Activated effector memory CD4-positive, alpha-beta T cell treated with Interleukin-2 at 50 U/mL for 16 hours (primary cell): ENCODE measurements at places on chromosomes 1 and 21.

DNA sequence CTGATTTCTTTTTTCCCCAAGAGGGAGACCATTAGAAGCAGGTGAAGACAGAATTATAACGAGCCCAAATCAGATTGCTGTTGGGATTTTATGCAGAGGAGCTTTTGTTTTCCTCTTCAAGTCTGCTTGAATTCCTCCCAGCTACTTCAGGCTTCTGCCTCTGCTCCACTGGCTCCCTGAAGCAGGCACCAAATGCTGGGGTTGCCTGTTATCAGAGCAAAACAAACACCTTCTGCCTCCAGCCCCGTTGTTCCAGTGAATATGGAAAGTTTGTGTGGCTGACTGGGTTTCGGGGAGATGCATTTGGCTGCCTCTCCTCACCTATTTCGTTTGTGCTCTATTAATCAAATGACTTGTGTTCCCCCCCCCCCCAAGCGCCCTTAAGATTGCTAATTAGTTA lies 209.2 kb downstream of the URB2 start:
- DNase-seq: no peak

GRCh38 chr1:7159116-7159781 lies 374.0 kb downstream of the CAMTA1 start:
- DNase-seq: no peak

GRCh38 chr21:43911015-43911934 lies 46.3 kb downstream of the AGPAT3 start:
- no peak for DNase-seq

DNA sequence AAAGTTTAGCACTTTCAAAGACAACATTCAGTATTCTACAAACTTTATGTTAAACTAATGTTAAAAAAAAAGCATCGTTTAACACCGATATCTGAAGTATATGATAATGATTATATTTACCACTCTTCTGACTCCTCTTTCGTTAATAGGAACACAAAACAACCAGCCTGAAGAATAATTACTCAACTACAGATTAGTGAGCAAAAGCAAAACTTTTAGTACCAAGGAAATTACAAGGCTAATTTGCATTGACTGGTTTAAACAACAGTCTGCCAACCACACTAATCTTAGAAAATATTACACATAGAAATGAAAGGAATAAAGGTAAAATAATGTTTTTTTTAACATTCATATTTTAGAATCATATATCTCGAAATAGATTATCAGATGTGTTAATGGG lies 500.7 kb downstream of the LMO4 start:
- no peak for DNase-seq

DNA sequence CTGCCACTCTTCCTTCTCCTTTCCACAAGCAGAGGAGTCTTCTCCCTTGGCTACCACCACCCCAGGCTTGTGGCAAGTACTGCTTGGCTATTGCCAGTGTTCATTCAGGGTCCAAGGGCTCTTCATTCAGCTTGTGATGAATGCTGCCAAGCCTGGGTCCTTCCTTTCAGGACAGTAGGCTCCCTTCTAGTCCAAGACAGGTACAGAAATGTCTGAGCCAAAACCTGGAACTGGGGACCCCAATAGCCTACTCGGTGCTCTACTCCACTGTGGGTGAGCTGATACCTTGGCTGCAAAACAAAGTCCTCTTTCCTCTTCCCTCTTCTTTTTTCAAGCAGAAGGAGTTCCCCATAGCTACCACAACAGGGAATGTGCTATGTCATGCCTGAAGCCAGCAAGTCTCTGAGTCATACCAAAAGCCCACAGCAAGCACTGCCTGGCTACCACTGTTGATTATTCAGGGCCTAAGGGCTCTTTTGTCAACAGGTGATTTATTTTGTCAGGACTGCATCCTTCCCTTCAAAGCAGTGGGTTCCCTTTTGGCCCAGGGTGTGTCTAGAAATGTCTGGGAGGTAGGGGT lies 268.9 kb downstream of the HHAT start:
- no peak for DNase-seq

- DNase-seq: no peak
Measured at GRCh38 chr1:156050376-156050775, 3.2 kb downstream of the UBQLN4 start.

DNA sequence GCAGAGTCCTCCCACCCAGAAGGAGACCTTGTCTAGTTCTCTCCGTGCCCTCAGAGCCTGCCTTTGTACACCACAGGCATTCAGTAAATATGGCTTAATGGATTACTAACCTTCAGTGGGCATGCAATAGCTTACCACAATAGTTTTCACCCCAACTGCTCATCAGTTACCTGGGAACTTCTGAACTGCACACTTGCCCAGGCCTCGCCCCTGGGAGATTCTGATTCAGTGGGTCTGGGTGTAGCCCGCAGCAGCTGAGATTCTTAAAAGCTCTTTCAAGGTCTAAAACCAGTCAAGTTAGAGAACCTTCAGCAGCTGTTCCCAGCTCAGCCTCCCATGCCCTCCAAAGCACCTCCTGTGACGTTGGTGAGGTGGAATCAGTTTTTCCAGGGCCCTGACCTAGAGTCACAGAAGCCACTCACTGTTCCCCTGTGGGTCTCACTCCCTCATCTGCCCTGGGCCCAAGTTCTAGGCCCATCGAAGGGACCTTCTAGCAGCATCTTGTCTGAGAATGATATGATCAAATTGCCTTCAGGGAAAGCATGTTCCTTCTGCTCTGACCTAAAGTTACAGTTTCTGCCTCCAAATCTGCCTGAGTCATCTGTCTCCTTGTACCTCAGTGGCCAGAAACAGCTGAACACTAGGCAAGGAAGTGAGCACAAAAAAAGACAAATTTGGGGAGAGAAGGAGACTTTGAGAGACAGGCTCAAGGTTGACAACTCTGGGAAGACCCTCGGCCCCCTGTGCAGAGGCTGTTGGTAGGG lies 10.8 kb downstream of the ASAP3 start:
- no peak for DNase-seq

- DNase-seq: no peak
Measured at GRCh38 chr1:228306275-228307217, 98.7 kb downstream of the OBSCN start.

DNA sequence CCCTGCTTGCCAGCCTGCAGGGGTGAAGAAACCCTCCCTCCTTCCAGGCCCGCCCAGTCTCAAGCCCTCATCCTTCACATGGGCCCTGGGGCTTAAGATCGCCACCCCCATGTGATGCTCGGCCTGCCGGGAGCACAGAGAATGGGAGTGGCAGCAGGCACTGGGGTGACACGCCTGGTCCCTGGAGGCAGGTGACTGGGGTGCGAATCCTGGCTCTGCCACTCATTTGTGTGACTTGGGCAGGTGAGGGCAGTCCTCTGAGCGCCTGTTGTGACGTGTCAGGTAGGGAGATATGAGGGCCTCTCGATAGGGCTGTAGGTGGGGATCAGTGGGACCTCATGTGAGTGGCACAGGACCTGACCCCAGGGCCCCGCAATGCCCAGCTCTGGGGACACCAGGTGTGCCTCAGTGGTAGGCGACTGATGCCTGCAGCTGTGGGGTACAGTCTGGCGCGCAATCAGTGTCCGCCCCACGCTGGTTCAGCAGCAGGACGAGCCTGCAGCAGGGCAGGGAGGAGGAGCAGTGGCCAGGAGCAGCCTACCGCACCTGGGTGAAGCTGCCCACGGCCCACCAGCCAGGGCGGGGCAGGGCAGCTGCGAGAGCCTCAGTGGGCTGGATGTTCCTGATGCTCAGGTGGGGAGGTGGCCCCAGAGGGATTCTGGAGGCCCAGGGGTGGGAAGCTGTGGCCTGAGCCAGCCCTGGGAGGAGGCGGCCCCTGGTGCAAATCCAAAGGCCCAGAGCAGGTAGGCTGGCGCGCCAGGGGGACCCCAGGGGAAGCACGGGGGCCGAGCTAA lies 6.2 kb downstream of the SH2D5 start:
- no peak for DNase-seq

- DNase-seq: no peak
Measured at GRCh38 chr1:213605732-213606131, 382.0 kb upstream of the PROX1 start.

GRCh38 chr1:111422546-111423391 lies 4.8 kb downstream of the OVGP1 start:
- no peak for DNase-seq

DNA sequence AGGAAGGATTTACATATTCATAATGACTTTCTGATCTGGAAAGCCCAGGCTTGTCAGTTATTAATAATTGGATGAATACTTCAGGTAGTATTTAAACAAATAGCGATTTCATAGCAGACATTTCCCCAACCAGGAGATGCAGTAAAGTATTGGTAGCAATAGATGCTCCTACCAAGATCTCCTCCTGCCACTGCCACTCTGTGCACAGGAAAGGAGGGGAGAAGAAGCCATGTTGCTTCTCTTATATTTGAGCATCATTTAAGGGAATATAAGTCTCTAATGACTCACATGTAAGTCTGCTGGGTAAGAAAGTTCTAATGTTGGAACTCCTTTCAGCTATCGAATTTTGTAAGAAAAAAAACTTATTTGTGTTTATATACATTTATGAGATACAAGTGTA lies 420 bp upstream of the IFI16 start:
- no peak for DNase-seq

DNA sequence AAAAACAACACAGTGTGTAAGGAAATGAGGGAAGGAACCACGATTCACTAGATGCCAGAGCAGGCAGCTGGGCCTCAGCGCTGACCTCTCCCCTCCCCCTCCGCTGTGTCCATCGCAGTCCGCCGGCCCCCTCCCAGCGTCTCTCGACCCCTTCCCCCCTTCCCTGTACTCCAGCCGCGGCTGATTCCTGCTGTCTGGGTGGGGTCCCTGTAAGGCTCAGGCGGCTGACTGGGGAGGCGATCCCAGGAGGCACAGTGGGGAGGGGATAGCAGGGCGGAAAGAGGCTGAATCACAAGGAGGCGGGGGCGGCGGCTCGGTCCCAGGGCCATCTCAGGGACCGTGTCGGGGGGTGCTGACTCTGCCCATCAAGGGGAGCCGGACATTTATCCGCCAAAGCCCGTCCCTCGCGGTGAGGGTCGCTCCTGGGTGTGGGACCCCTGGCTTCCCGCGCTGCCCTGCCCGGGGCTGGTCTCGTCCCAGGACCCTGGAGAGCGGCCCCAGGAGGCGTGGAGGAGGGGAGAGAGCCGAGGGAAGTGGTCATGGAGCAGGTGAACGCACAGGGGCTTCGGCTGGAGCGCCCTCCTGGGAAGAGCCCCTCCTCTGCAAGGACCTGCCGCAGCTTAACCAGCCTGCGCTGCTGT lies 241.9 kb downstream of the PTPRU start:
- DNase-seq: no peak

DNA sequence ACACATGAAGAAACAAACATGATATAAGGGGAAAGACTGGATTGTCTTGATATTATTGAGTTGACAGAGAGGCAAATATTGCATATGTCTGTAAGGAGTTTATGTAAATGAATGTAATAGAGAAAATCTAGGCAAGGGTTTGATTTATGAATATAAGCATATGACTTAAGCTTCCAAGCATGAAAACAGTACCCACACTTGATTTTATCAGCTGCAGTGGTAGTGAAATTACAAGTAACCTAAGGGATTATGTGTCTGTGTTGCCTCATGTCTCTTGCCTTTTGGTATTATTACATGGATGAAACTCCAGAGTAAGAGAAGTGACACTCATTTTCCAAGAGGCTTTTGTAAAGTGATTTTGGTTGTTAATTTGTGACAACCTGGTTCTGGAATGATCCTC lies 1678.9 kb downstream of the KCNT2 start:
- no peak for DNase-seq

GRCh38 chr1:212982430-212983152 lies 32.2 kb downstream of the VASH2 start:
- no peak for DNase-seq

- no peak for DNase-seq
Measured at GRCh38 chr1:5980314-5981008, 11.8 kb downstream of the NPHP4 start.

GRCh38 chr1:110535985-110536384 lies 17.0 kb upstream of the KCNA10 start:
- no peak for DNase-seq

DNA sequence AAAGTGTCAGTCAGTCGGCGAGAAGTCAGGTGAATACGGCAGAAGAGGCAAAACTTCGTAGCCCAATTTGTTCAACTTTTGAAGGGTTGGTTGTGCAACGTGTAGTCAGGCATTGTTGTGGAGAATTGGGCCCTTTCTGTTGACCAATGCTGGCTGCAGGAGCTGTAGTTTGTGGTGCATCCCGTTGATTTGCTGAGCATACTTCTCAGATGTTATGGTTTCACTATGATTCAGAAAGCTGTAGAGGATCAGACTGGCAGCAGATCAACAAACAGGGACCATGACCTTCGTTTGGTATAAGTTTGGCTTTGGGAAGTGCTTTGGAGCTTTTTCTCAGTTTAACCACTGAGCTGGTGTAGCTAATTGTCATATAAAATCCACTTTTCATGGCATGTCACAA lies 190.2 kb upstream of the ADAMTS5 start:
- DNase-seq: no peak

GRCh38 chr1:154759196-154759595 lies 110.9 kb downstream of the KCNN3 start:
- peak; percentile 13 for DNase-seq

DNA sequence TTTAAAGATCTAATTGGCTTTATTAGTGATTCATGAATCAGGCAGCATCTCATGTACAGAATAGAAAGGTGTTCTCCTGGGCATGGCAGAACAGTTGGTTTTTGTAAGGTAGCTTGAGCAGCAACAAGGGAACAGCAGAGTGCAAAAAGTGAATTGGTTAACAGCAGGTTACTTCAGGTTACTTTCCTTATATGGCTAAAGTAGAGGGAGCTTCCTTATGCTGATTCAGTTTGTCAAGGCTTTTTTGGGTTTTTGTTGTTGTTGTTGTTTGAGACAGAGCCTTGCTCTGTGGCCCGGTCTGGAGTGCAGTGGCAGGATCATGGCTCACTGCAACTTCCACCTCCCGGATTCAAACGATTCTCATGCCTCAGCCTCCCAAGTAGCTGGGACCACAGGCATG lies 132.8 kb downstream of the CDC7 start:
- no peak for DNase-seq
